ENCODE measurements at places on chromosomes 11 and 22.

GRCh38 chr11:4493480-4493818 lies 11.0 kb downstream of the OR52K1 start:
- DNase-seq, result no peak

- no peak for DNase-seq
Measured at GRCh38 chr11:33072465-33072864, 33.1 kb downstream of the TCP11L1 start.

DNA sequence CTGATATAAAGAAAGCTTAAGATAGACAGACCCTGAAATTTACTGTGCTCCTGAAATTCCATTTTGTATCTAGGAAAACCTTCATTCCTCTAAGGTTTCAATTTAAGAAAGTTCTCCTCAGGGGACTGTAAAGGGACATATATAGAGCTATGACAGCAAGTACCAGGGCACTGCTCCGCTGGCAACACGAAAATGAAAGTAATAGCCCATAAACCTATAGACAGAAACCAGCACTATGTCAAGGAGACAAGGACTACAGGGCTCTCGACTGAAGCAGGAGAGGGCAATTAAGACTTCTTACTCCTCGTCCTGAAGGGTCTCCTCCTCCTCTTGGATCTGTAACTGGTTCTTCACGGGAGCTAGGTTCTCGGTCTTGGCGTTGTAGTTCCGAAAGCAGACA lies 6.9 kb downstream of the FEZ1 start:
- DNase-seq, result no peak

- DNase-seq, result no peak
Measured at GRCh38 chr22:32233091-32233490, 22.1 kb downstream of the SLC5A4 start.

- DNase-seq, result no peak
Measured at GRCh38 chr11:6025056-6025455, 5.5 kb downstream of the OR56A1 start.

DNA sequence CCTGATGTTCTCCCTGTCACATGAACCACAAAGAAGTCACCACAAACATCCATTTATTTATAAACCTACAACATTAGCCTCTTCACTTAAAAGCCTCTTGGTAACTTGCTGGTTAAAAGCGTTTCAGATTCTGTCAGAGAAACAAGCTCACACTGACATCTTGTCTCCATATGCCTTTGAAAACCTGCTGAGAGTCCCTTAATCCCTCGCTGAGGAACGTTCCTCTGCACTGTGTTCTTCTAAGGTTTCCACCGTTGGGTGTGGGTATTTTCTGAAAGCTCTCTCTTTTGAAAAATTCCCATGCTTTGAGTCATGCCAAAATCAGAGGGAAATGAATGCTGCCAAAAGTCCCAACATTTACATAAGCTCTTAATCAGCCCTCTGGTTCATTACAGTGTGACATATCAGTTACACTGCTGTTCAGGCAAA lies 149.8 kb downstream of the CCDC34 start:
- no peak for DNase-seq

DNA sequence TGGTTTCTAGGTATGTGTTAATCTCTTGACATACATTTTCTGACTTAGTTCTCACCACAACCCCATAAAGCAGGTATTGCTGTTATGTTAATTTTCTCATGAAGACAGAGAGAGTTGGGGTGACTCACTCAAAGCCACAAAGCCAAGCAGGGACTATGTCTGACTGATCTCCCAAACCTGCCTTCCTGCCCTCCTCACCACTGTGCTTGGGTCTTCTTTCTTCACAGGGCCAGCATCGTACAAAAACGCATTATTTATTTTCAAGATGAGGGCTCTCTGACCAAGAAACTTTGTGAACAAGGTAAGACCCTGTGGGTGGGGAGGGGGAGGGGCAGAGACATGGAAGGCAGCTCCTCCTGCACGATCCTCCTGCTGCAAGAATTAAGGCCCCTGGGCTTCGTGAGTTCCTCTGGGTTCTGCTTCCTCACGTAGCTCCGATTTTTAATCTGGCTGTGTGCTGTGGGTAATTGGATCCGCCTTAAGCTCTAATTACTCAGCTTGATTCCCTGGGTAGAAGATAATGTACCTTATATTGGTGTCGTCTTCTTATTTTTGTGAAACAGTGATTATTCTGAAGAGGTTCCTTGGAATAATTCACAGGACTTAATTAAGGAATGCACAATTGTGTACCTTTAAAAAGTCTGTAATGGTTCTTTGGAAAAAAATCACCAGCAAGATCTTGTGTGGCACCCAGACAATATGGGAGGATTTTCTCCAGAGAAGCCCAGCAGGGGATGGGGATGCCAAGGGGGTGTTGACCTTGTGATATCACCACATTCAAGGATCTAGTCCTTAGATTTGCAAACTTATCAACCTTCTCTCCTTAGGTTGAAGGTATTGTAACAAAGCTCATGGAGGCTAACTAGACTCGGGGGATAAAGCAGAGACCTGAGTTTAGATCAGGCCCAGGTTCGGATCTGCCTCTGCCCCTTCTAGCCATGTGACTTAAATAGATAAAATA lies 112.9 kb downstream of the SPON1 start:
- no peak for DNase-seq

DNA sequence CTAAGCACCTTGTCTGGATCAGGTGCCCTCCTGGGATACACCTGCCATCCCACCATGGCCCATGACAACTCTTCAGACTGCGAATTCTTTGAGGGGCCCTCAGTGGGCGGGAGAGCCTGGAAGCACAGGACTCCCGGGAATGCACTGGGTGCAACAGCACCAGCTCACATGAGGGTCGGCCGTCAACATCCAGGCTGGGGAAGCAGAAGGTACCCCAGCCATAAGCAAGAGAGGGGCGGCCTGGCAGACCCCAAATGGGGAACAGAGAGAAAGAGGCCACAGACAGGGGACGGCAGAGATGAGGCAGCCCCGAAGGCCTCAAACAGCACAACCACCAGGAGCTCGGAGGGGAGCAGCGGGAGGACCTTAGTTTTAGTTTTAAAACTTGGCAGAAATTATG lies 94.4 kb downstream of the PHF21B start:
- DNase-seq, result no peak

GRCh38 chr22:39028281-39028680 lies 7.4 kb downstream of the APOBEC3D start:
- no peak for DNase-seq

DNA sequence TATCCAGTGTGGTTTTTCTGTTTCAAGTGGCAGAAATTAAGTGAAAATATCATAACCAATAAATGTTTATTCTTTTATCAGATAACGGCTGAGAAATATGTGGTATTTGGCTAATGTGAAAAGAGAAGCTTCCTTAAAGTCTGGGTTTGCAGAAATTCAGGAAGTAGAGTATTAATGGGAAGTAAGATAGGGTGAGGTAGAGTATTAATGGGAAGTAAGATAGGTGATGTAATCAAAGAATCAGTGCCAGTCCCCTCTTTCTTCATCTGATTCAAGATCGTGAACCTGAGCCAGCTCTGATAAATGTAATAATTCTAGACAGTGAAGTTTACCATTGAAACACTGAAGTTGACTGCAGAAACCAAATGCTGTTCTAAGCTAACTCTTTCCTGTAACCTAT lies 30.9 kb downstream of the TRPC6 start:
- DNase-seq, result no peak

DNA sequence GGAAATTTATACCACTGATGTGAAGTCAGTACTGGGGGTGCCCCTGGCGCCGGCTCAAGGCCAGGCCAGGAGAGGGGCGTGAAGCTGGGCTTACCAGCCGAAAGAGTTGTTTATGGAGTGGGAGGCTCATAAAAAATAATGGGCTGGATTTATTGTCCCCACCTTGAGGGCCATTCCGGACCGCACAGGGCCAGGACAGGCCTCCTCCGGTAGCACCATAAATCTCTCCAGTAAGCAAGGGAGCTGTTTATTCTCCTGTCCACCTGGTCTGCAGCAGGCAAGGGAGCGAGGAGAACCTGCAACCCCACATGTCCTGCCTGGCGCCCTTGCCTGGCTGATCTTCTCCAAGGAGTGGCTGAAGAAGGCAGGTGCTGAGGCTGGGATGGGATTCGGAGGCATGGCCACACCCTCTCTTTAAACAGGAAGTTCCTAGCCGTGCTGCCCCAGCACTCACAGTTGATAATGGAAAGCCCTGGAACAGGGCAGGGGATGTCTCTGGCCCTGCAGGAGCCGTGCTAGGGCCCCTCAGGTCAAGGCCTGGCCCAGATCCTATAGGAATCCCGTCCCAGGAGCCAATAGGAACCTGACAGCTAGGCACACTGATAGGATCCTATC lies 65.1 kb downstream of the SCUBE1 start:
- DNase-seq, result no peak

GRCh38 chr11:70233511-70233934 lies 30.4 kb downstream of the FADD start:
- no peak for DNase-seq

DNA sequence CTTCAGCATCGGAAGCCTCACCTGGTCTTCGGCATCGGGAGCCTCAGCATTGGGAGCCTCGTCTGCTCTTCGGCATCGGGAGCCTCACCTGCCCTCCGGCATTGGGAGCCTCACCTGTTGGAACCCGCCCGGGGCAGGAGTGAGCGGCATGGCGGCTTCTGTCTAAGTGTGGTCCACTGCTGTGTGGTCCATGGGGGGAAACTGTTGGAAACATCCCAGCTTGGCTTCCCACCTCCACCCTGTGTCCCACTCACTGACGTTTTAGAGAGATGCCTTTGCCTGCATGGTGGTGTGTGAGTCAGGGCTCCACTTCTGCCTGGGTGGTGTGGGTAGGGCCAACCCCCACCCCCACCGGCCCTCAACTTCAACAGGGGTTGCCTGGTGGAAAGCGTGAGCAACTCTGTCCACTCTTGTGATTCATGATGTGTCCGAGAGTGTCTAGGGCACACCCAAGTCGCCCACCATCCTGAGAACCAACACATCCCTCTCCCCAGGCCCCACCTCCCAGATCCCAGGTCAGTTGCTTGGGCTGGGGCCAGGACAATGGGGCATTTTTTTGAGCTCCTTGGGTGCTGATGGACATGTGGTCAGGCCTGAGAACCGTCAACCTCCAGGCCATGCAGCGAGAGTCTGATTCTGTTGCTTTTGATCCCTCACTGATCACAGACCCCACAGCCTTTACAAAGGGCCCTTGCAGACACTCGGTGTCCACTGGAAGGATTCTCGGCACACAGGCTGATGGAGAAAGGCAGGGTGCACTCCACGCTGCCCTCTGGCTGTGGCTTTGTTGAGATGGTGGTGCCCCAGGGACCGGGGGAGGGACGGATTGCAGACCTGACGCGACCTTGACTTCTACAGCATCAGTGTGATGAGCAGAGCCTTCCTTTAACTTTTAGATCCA lies 406.7 kb downstream of the TBC1D22A start:
- no peak for DNase-seq

DNA sequence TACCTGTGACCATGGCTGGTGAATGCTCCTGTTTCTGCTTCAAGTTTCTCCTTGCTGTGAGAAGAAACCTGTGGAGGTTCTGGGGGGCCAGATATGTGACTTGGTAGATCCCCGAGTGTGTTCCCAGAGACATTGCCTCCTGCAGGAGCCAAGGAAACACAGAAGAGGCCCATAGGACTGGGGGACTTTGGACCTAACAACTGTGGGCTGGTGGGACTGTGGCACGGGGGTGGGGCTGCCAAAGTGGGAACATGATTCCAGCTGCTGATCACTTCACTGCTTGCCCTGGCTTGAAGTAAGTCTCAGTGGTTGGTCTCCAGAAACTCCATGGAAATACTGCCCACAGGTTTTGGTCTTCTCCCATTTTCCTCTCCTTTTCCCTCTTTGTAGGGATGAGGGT lies 4.1 kb upstream of the NR1H3 start:
- no peak for DNase-seq

GRCh38 chr11:22477312-22477711 lies 139.1 kb downstream of the SLC17A6 start:
- DNase-seq, result no peak

DNA sequence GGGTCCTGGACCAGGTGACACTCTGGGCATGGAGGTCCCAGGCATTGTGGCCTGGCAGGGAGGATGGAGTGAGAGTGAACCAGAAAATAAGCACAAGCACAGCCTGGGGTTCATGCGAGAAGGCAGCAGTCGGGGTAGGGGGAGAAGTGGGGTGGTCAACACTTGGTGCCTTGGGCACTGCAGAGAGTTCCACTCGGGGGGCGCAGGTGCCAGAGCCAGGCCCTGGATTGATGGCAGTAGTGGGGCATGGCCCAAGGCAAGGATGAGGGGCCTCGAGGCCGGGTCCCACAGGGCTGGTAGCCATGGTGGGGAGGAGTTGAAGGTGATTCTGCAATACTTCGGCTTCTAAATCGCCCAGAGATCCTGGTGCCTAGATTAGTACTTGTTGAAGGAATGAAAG lies 372.9 kb downstream of the TBC1D22A start:
- DNase-seq, result no peak

- no peak for DNase-seq
Measured at GRCh38 chr11:68306636-68307035, 5.8 kb upstream of the LRP5 start.

GRCh38 chr11:12862696-12863469 lies 146.2 kb upstream of the RASSF10 start:
- DNase-seq, result no peak

GRCh38 chr11:133947321-133947756 lies 9.4 kb downstream of the IGSF9B start:
- DNase-seq, result peak; percentile 63

DNA sequence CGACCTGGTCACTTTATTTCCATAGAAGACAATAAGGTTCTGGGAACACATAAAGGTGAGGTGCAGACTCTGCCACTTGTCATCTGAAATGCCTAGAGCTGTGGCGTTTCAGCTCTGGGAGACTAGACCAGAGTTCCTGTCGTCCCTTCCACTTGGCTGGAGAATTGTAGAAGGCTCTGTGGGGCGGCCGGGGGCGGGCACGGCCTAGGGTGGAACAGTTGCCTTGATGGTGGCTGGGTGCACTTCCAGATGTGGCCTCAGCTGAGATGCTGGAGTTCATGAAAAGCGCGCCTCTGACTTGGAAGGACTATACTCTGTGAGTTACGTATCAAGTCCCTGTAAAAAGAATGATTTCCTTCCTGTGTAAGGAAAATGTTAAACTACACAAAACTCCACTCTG lies 16.8 kb downstream of the TRMU start:
- DNase-seq, result no peak

GRCh38 chr11:119306373-119306890 lies 10.5 kb downstream of the MCAM start:
- DNase-seq, result peak; percentile 22

- no peak for DNase-seq
Measured at GRCh38 chr11:57773026-57773598, 11.5 kb downstream of the CTNND1 start.

DNA sequence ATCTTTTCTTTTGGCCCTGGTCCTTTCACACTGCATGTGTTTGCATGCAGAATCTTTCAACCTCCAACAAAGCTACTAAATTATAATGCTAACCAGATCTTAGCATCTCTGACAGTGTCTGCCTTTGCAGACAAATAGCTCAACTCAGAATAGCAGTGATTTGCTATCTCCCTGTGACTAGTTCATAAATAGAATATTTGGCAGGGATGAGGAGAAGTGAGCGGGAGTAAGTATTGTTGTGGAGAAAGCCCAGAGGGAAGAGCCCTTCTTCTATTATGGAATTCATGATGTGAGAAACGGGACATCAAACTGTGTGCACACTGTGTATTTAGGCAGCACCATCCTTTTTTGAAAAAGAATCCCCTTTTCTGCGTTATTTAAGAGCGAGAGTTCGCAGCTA lies 288.0 kb upstream of the CHORDC1 start:
- no peak for DNase-seq

Measured in GF-D8 (cell line).